ENCODE measurements at places on chromosomes 7 and 10.
A peak's percentile ranks its signal among the peaks of the same experiment; 100 is the strongest.

GRCh38 chr7:1978656-1979590, 253.8 kb downstream of the MAD1L1 start:
- no peak for DNase-seq

GRCh38 chr10:20593649-20594048, 303.5 kb downstream of the NEBL start:
- DNase-seq = no peak

DNA sequence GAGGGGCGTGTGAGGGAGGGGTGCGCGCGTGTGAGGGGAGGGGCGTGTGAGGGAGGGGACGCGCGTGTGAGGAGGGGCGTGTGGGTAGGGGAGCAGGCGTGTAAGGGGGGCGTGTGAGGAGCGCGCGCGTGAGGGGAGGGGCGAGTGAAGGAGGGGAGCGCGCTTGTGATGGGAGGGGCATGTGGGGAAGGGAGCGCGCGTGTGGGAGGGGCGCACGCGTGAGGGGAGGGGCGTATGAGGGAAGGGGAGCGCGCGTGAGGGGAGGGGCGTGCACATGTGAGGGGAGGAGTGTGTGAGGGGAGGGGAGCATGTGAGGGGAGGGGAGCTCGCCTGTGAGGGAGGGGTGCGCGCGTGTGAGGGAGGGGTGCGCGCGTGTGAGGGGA, 19.1 kb downstream of the MXI1 start:
- DNase-seq = peak; percentile 58

DNA sequence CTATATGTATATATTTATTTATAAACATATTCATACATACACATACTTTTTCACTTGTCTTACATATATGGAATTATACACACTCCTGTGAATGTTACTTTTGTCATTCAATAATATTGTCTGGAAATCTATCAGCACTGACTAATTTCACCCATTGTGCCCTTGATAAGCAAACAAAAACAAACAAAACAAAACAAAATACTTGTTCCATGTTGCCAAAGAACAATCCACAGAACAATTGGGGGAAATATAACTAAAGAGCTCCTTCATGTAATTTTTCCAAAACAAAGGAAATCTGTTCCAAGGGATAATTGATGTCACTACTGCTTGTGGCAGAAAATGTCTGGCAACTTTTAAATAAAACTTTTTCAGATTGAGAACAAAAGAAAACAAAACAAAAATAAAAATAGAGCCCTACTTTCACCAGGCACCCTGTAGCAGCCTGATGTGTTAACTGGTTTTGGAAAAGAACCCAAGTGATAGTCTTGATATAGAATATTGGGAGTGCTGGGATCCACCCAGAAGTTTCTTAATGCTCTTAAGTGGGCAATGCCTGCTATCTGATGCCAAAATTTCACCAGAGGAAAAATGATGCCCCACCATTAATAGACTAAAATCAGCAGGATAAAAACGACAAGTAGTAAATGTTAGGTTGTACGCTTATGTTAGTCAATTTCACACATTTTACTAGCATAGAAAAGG, 34.0 kb upstream of the CCDC7 start:
- DNase-seq = no peak

DNA sequence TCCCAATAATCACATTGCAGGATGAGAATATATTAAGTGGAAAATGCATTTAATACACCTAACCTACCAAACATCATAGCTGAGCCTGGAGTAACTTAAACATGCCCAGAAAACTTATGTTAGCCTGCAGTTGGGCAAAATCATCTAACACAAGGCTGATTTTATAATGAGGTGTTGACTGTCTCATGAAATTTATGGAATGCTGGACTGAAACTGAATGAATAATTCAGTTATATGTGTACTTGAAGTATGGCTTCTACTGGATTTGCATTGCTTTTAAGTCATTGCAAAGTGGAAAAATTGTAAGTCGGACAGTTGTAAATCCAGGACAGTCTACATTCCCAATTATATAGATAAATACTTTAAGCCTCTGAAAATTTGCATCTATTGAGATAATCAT, 5.4 kb downstream of the SFTPA1 start:
- no peak for DNase-seq

- no peak for DNase-seq
Measured at GRCh38 chr10:124509880-124510632, 48.4 kb downstream of the LHPP start.

Measured in 8988T (cell line).